ENCODE measurements at places on chromosomes 2 and 18.

DNA sequence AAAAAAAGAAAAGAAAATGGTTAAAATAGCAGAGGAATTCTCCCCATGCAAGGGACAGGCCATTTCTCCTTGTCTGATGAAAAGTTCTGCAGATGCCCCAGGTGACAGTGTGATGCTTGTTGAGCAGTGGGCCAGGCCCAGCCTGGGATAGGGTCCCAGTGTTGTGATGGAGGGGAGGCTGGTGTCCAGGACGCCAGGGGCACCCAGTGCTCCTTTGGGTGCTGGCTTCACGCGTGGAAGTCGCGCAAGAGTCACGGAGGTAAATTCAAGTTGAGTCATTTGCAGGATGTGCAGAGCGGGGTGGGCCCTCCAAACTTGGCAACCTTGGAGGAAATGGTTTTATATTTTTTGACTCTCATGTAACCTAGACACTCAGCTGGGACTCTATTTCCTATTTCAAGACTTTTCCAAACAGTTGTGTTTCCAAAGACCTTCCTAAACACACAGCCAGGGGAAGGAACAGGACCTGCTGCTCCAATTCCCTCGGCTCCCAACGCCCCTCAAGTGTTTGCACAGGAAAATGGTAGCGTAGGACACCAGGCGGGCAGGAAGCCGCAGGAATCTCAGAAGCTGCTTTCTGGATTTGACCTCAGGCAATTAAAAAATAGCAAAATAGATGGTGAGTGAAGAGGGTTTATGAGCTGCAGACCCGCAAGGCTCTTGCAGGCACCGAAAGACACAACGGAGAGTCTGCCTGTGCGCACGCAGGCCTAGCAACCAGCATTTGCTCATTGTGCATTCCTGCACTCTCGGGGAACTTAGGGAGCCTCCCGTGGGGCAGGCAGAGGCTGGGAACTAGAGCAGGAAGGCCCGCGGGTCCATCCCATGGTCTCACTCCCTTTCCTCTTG is 107.1 kb upstream of the ODC1 start:
- DNase-seq = no peak

- no peak for DNase-seq
Observed at GRCh38 chr18:53747663-53748160, 476.8 kb downstream of the MBD2 start.

DNA sequence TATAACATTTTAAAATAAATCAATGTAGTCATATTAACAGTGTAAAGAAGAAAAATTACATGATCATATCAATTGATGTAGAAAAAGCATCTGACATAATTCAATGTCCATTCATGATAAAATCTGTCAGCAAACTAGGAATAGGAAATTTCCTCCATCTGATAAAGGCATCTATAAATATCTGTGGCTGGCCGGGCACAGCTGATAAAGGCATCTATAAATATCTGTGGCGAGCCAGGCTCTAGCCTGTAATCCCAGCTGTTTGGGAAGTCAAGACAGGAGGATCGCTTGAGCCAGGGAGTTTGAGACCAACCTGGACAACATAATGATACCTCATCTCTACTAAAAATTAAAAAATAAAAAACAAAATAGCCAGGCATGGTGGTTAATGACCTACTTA is 18.1 kb upstream of the RANBP2 start:
- DNase-seq = no peak

- DNase-seq = no peak
Observed at GRCh38 chr2:229660951-229661350, 53.4 kb downstream of the DNER start.
